Activated effector memory CD4-positive, alpha-beta T cell treated with Interleukin-2 at 50 U/mL for 16 hours (primary cell): ENCODE measurements at places on chromosomes 6 and 20.

- DNase-seq, result no peak
These were observed 1279.9 kb upstream of the EYS start for GRCh38 chr6:66986940-66987339.

GRCh38 chr6:117515326-117515725 is 32.9 kb downstream of the DCBLD1 start:
- no peak for DNase-seq

- DNase-seq, result no peak
These were observed 3.0 kb upstream of the ZBTB24 start for GRCh38 chr6:109486068-109486467.

GRCh38 chr20:24585796-24586522 is 116.5 kb downstream of the SYNDIG1 start:
- DNase-seq, result no peak

DNA sequence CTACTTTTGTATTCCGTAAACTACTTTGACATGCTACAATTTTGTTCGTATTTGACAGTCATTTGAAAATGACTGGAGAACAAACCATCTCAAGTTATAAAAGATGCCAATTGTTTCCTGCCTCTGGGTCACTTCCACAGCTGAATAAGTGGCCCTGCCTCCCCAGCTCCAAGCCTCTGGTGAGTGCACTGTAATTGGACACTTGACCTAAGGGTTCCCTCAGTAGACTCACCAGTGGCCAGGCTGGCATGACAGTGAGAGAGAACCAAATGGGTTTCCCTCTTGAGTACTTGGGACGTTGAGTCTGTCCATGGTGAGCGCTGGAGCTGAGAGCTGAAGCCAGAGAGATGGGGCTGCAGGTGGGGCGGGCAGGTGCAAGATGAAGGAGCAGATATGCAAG is 57.1 kb downstream of the SLC35D3 start:
- DNase-seq, result no peak

- DNase-seq, result no peak
These were observed 83.6 kb upstream of the EYS start for GRCh38 chr6:65790666-65791065.

- DNase-seq, result no peak
These were observed 85.1 kb upstream of the PTPN1 start for GRCh38 chr20:50425076-50425475.

- DNase-seq, result no peak
These were observed 84.7 kb upstream of the MC3R start for GRCh38 chr20:56163806-56164205.

GRCh38 chr6:19035461-19036195 is 648.5 kb downstream of the RNF144B start:
- no peak for DNase-seq
